ENCODE measurements at places on chromosomes 7 and 10. TPM values are rescaled to one million over a fixed set of nuclear protein-coding genes. Genes with fewer than 3 reads are reported as not detected.

Gene PRR15
- total RNA-seq = 5.0 TPM

Gene NPFFR1
- total RNA-seq = 0.02 TPM

Gene FAM25C
- 1.7 TPM for total RNA-seq

Gene RBM20
- 4.3 TPM for total RNA-seq

Gene DRGX
- total RNA-seq = not detected

Gene CUTC
- total RNA-seq = 34.4 TPM

Gene TCERG1L
- not detected for total RNA-seq

Gene BET1
- total RNA-seq = 20.7 TPM

Gene HMX2
- not detected for total RNA-seq

Gene ASNS
- 58.8 TPM for total RNA-seq

Gene NPSR1
- not detected for total RNA-seq

Gene TEX36
- total RNA-seq = not detected

Gene ABCC2
- 114 TPM for total RNA-seq

Gene CTAGE4
- total RNA-seq = 0.05 TPM

Gene ITPRID1
- not detected for total RNA-seq

Gene RGR
- total RNA-seq = not detected

Gene FAM25A
- not detected for total RNA-seq
